ENCODE measurements at places on chromosomes 1 and 21.

- DNase-seq, result no peak
Measured at GRCh38 chr1:54352755-54353154, 53.4 kb downstream of the SSBP3 start.

DNA sequence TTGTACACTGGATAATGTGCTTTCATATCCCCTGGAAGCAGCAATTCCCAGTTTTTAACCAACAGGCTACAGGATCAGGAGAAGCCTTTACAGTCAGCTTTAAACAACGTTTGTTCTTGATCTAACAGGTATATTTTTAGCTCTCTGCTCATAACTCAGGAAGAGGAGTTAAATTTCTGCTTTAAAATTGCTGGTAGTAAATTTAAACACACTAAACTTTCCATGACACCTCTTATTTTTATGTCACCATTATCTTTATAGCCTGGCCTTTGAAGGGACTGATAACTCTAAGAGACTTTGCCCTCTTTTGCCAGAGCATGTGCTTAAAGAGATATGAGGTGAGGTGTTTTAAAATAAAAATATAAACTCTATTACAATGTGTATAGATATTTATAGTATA lies 119.6 kb upstream of the BRINP3 start:
- DNase-seq, result no peak

GRCh38 chr1:109984190-109984455 lies 442 bp upstream of the AHCYL1 start:
- no peak for DNase-seq

GRCh38 chr1:212367474-212368072 lies 47.1 kb downstream of the PACC1 start:
- DNase-seq, result no peak

- peak; percentile 70 for DNase-seq
Measured at GRCh38 chr1:205977402-205978014, 25.7 kb downstream of the RAB7B start.

- DNase-seq, result no peak
Measured at GRCh38 chr1:238340989-238341388, 450.3 kb upstream of the ZP4 start.

- DNase-seq, result no peak
Measured at GRCh38 chr1:25977801-25978200, 20.1 kb downstream of the PAFAH2 start.

- DNase-seq, result no peak
Measured at GRCh38 chr1:30745156-30745833, 12.3 kb downstream of the LAPTM5 start.

GRCh38 chr1:58885998-58886397 lies 102.2 kb upstream of the JUN start:
- DNase-seq, result no peak

GRCh38 chr21:31501926-31502325 lies 157.6 kb upstream of the SOD1 start:
- no peak for DNase-seq

GRCh38 chr1:225544263-225544662 lies 108.7 kb downstream of the ENAH start:
- DNase-seq, result no peak

DNA sequence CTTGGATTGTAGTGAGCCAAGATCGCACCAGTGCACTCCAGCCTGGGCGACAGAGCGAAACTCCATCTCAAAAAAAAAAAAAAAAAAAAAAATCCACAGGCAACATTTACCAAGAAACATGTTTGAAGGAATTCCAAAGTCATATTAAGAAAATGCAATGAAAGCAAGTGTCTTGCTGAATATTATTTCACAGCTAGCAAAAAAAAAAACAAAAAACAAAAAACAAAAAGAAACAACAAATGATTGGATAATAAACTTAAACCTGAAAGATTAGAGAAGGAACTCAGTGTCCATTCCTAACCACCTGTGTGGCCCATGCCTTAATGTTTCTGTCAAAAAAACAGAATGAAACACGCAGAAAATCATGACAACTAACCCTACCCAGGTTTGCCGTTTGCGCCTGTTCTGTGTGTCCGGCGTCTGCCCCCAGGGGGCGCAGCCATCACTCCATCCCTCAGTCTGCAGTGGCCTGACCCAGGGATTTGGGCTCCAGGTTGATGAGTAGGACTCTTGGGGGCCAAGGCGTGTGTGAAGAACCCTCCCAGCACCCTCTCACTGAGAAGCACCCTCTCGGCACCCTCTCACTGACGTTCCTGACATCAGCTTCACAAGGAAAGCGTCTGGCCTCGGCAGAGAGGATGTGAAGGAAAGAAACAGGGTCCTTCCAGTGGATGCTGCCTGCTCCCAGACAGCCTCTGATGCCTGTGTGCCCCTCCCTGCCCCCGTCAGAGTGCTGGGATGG lies 19.2 kb upstream of the PTTG1IP start:
- peak; percentile 54 for DNase-seq

DNA sequence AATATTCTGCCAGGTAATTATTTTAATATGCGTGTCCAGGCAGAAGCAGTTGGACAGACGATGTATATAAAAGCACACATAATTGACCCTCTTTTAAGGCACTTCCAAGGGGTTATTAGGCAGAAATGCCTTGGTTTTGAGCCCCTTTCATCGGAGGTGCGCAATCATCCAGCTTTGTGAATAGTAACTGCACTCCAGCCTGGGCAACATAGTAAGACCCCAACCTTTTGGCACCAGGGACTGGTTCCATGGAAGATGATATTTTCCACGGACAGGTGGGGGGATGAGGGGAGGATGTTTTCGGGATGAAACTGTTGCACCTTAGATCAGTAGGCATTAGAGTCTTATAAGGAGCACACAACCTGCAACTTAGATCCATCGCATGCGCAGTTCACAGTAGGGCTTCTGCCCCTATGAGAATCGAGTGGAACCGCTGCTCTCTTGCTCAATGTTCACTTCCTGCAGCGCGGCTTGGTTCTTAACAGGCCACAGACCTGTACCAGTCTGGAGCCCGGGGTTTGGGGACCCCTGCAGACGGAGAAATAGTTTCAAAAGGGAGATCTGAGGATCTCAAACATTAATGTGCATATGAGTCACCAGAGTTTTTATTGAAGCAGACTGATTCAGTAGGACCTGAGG lies 1.8 kb upstream of the MCOLN2 start:
- DNase-seq, result no peak

DNA sequence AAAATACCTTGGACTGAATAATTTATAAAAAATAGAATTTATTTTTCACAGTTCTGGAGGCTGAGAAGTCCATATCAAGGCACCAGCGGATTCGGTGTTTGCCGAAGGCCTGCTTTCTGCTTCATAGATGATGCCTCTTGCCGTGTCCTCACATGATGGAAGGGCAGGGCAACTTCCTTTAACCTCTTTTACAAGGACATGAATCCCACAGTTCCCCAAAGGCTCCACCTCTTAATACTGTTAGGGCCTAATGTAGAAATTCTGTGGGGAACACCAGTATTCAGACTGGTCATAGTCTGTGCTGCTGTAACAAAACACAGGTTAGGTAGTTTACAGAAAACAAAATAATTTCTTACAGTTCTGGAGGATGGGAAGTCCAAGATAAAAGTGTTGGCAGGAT lies 25.9 kb downstream of the DYRK1A start:
- no peak for DNase-seq

DNA sequence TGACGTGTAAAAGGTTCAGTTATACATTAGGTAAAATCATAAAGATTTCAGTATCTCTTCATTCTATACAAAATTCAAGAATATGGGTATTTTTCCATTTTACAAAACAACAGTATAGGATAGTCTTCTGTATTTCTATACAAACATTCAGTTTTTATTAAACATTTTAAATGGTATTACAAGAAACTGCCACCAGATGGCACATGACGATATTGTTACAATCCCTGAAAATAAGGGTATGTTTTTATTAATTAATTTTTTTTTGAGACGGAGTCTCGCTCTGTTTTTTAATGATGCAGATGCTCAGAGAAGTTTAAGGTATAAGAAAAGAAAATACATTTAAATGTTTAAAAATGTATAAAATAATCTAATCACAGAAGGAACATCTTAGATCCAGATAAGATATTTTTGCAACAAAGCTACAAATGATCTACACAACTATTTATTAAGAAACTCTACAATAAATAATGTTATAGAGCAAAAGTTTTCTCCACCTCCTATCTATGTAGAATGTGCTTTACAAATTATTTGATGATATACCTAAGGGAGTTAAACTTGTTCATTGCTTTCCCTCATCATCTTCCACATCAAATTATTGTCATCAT lies 23.5 kb upstream of the RSBN1 start:
- no peak for DNase-seq

GRCh38 chr1:198437332-198437731 lies 103.1 kb downstream of the ATP6V1G3 start:
- no peak for DNase-seq

DNA sequence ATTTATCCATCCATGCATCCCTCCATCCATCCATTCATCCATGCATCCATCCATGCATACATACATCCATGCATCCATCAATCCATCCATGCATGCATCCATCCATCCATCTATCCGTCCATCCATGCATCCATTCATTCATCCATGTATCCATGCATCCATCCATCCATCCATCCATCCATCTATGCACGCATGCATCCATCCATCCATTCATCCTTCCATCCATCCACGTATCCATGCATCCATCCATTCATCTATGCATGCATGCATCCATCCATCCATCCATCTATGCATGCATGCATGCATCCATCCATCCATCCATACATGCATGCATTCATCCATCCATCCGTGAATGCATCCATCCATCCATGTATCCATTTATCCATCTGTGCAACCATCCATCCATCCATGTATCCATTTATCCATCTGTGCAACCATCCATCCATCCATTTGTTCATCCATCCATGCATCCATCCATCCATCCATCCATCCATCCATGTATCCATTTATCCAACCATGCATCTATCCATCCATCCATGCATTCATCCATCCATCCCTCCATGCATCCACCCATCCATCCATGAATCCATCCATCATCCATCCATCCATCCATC lies 30.3 kb upstream of the TINAGL1 start:
- no peak for DNase-seq

- no peak for DNase-seq
Measured at GRCh38 chr21:29130270-29130969, at the start of gene MAP3K7CL. TSS of gene MAP3K7CL (plus strand) at chr21:29130644. CDS start at chr21:29133345, 2,701 bp downstream.

DNA sequence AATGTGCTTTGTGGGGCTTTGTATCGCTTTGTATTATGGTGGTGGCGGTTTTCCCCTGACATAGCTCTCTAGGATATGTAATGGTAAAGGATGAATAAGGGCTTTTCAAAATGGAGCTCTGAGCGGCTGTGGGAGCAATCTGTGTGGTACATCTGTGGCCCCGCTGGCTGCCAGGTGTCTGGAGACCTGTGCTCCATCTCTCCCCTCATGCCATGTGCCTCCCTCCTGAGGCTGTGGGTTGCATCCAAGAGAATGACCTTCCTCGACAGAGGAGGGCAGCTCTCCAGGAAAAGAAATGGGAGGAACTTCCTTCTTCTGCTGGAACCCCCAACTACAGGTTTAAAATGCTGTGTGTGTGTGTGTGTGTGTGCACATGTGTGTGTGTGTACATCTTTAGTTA lies 78.7 kb downstream of the RYR2 start:
- no peak for DNase-seq

DNA sequence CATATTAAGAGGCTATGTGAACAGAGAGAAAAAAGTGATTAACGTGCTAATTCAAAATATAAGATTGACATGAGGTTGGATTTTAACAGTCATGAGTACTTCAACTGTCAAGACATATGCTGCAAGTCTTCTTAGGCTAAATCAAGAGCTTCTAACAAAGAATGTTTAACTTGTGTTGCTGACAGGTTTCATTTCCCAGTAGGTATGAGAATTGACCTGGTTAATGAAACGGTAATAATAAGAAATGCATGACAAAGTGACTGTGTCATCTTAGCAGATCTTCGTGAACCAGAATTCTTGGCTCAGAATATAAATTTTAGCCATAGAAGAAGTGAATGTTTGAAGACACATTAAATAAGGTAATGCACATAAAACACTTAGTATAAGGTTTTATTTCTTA lies 132.6 kb upstream of the PTGFR start:
- DNase-seq, result no peak

DNA sequence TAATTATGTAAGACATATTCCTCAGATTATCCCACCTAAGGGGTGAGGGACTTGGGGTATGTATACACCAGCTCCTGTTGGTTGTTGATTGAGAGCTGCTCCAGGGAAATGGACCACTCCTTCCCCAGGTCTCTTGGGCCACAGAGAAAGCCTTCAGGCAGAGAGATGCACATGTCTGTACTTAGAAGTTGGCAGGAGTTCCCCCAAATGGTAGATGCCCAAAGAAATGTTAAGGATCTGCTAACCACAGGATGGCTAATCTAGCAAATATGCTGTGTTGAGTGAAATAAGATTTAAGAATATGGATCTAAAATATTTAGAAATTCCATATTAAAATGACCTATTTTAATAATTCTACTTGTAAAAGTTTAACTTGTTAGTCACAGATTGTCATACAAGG lies 100.8 kb upstream of the DNAH14 start:
- DNase-seq, result no peak

- peak; percentile 34 for DNase-seq
Measured at GRCh38 chr1:159171688-159172501, 480 bp downstream of the CADM3 start.

GRCh38 chr1:110390096-110390495 lies 730 bp downstream of the SLC16A4 start:
- no peak for DNase-seq

DNA sequence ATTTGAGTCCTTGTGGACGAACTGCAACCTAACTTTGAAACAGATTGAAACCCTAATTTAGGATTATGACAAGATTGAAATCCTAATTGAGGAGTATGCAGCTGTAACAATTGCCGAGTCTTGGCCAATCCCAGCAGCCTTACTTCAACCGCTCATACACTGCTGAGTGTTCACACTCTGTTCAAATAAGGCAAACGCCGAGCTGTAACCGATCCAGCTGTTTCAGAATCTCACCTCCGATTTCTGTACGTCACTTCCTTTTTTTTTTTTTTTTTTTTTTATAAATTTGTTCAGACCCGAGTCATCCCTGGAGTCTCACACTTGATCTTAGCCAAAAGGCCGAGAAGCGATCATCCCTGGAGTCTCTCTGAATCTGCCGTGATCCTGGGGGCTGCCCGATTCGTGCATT lies 22.3 kb upstream of the ATP5PO start:
- DNase-seq, result no peak

DNA sequence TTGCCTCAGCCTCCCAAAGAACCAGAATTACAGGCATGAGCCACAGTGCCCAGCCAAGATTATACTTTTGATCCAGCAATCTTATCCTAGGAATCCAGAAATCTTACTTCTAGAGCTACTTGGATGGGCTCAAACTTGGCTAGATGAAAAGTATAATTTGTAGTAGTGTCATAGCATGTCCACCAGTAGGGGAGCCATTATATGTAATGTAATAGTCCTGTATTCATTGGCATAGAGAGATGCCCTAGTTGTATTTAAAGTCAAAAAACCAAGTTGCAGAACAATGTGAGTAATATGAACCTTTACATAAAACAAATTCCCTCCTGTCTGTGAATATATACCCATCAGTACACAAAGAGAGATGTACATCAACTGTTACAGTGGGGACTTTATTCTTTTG lies 83.9 kb downstream of the NOS1AP start:
- DNase-seq, result no peak

DNA sequence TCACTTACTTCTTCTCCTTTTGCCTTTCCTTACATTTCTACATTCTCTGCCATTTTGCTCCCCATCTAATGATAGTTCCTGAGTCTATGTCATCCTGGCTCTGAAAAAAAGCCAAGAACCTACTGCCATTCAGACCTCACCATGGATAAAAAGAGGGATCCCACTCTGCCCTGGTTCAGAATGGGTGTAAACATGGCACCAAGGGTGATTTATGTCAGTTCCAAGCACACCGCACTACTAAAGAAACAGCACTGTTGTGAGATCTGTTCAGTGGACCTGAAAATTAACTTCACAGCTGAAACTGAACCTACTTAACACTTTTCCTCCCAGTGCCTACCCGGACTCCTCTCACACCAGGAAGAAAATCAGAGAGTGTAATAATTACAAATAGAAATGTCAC lies 72.3 kb upstream of the NTPCR start:
- DNase-seq, result no peak
